Endothelial cell (in vitro differentiated cells): ENCODE measurements at places on chromosomes 7 and 10.

DNA sequence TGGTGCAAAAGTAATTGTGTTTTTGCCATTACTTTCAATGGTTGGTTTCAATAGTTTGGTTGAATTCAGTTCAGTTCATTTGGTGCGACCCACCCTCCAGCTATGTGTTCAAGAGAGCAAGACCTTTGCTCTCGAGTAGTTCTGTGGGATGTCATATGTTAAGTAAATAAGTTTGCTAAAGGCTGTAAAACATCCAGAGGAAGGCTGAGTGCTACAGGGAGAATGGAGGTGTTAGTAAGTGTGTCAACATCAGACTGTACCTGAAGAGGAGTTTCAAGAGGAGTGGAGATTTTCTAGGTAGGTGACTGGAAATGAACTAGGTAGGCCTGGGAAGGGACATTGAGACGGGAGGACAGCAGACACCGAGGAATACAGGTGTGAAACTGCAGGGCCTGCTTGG is 147.7 kb downstream of the SH2D4B start:
- no peak for DNase-seq

DNA sequence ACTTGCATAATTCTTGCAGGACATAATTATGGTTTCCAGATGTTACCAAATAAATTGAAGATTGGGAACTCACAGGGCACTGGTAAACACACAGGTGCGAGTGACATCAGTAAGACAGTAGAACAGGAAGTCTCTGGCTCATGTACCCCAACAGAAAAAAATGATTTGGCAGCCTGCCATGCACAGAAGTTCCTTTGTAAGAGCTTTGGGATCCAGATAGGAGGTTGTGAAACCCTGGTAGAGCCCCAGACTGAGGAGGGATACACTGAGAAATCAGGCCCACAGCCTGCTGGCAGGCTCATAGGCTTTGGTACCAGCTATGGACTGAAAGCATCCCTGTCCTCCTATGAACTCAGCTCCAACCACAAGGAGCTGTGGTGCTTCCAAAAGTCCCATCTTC is 118.0 kb downstream of the COBL start:
- no peak for DNase-seq

GRCh38 chr10:132011024-132011423 is 29.3 kb upstream of the BNIP3 start:
- no peak for DNase-seq

- DNase-seq: no peak
These were observed 98.4 kb upstream of the FAM3C start for GRCh38 chr7:121494516-121494915.

GRCh38 chr10:62177111-62177510 is 91.5 kb downstream of the RTKN2 start:
- no peak for DNase-seq

DNA sequence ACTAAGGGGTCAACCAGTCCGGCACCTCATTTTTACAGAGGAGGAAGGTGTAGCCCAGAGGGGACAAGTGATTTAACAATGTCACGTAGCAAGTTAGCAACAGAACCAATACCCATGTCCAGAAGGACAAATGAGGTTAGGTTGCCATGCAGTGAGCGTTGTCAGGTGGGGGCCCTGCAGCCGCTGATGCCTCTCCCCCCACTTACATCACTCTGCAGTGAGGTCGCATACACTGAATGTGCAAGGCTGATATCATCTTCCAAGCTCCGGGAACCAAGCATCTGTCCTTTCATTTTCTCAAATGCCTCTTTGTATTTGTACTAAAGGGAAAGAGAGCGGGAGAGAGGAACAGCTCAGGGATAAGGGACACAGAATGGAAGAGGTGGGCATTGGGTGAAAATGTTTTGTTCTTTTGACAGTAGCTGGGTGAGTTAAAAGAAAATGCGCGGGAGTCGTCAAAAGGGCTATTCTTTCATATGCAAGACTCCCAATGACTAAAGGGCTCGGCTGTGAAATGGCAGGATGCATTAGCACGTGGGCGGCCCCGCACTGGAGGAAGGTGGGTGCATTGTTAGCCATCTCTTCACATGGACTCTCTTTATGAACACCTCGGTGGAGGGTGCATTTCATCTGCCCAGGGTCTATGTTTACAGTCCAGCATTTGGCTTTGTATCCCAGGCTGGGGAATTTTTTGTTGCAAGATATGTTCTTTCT is 49.7 kb downstream of the NRAP start:
- DNase-seq: no peak

DNA sequence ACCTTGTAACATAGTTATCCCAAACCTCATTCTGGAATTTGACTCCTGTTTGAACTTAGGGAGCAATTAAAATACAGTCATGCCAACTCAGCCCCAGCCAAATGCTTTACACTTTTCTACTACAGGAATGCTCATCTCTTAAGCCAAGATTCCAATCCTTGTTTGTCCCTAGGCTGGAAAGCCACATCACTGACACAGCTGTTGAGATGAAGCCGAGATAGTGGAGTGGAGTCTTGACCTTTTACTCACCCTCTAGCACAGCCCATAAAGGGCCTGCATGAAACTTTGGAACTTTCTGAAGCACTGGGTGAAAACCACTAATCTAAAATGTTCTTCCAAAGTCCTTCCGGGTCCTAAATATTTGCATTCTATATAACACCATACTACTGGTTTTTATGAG is 247.3 kb downstream of the ETV1 start:
- DNase-seq: no peak

DNA sequence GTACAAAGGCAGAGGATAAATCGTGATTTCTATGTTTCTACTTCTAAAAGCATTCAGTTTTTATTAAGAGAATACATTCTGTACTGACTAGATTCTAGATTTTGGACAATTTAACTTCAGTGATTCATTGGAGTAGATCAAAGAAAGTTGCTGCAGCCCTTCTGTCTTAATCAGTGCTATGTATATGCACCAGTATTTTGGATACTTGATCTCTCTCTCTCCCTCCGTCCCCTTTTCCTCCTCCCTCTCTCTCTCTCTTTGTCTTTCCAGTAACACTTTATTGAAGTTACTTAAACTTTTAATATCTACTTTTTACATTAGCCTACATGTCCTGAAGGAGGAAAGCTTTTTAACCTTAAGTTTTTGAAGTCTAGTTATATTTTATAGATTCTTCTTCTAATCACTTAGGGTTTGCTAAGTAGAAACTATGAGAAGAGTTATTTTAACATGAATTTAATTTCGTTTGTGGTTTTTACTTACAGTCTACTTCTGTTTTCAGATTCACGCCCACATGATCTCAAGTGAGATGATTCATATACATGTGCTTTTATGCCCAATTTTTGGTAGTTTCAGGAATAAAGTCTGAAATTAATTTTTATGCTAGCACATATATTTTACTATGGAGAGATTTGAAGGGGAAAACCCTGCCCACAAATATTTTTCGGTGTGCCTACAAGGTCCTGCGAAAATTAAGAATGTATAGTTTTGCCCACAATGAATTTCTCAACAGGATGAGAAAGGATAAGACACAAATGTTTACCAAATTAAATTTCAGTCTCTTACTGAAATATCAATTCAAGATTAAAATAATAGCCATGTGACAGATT is 9.1 kb downstream of the MDFIC start:
- no peak for DNase-seq

DNA sequence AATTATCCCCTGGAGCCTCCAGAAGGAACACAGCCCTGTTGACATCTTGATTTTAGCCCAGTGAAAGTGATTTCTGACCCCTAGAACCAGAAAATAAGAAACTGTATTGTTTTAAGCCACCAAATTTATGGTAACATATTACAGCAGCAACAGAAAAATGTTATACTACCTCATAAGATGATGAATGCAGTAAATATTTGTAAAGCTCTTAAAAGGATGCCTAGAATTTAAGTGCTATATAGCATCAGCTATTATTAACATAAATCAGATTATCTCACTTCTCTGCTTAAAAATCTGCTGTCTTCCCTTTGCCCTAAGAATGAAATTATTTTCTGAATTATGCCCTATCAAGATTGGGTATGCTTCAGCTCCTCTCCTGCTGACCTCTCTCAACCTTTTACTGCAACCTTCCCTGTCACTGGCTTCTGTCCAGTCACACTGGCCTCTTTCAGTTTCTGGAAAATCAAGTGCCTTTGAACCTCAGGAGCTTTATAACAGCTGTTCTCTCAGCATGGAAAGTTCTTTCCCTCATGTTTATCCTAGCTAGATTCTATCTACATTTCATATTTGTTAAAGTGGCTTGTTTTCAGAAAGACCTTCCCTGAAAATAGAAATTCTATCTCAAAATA is 78.9 kb downstream of the GPR37 start:
- DNase-seq: no peak

DNA sequence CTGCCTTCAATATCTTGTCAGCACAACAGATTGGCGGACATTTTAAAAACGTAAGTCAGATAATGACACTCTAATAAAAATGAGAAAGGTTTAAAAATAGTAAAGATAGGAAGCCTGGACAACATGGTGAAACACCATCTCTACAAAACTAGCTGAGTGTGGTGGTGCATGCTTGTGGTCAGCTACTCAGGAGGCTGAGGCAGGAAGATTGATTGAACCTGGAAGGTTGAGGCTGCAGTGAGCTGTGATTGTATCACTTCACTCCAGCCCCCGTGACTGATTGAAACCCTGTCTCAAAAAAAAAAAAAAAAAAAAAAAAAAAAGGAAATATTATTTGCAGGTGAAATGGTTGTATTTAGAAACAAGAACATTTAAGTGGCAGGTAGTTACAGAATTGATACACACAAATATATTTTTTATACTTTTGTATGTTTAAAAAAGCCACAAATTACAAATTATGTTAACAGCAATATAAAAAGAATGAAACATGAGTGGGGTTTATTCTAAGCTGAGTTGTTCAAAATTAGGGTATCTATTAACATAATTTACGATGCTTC is 141.9 kb downstream of the ADK start:
- DNase-seq: no peak

- no peak for DNase-seq
These were observed 20.4 kb downstream of the RFC2 start for GRCh38 chr7:74233655-74234285.

DNA sequence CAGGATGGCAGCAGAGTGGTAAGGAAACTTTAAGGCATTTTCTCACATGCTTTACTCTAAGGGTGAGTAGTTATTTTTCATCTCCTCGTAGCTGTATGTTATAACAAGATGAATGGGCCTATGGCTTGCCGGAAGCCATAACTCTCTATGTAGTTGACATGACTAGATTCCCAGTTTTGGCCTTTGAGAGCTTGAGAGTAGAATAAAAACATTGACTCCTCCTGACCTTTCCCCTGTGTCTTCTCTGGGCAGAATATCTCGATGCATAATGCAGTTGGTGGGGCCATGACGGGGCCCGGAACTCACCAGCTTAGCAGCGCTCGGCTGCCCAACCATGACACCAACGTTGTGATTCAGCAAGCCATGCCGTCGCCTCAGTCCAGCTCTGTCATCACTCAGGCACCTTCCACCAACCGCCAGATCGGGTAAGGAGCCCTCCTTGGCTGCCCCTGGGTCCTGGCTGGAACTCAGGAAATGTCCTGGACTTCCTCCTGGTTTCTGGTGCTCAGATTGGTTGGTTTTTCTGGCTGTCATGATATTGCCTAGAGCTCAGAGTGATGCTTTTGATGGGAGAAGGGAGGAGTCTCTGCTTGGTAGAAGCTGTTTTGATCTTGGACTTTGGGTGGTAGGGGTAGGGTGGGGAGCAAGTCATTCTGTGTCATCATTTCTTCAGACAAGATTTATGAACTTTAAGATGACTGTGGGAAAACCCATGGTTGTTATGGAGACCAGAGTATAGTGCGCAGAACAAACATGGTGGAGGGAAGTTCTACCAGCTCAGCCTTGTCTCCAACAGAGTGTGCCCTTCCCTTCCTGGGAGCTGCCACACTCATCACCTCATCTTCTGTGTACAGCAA is 158.0 kb downstream of the CREB5 start:
- DNase-seq: no peak
